EH (cell line): ENCODE measurements at places on chromosomes 2 and 18.

- DNase-seq: no peak
These were observed 1.9 kb upstream of the NT5DC4 start for GRCh38 chr2:112718863-112719370.

DNA sequence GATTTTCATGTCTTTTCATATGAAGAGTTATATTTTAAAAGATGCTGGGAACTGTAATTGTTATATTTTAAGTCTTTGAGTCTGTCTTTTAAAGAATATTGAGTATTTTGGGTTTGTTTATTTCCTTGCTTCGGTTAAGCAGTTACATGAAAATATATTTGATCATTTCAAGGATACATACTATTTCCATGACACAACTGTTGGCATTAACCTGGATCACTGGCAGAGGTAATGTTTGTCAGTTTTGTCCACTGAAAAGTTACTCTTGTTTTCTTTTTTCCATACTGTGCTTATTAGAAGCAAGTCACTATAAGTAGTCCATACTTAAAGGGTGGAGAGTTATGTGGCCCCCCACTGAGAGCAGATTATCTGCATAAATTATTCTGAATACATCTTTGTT is 1142.0 kb upstream of the TMEFF2 start:
- no peak for DNase-seq

DNA sequence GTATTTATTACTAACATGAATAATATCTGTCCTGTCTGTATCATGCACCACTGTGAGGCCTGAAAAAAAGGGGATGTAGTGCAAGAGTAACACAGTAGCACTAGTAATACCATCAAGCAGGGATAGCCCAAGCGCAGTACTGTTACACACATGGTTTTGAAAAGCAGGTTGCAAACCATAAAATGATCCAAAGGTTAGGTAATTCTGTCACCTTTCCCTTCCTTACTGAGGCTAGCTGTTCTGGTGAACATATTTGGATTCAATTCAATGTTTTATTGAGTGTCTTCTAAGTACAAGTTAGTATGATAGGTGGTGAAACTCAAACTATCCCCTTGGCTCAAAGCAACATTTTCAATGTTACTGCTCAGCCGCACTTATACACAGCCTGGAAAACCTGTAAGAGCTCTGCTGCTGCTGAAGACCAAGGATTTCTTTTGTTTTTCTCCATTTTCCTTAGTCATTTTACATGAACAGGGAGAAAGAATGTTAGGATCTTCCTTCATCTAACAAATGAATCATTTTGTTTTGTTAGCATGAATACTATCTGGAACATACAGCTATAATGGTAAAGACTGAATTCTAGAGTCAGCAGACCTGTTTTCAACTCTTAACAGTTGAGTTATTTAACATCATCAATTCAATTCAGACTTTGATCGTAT is 102.5 kb upstream of the ITPRID2 start:
- peak; percentile 56 for DNase-seq

GRCh38 chr2:136000502-136000901 is 15.1 kb upstream of the DARS1 start:
- no peak for DNase-seq

DNA sequence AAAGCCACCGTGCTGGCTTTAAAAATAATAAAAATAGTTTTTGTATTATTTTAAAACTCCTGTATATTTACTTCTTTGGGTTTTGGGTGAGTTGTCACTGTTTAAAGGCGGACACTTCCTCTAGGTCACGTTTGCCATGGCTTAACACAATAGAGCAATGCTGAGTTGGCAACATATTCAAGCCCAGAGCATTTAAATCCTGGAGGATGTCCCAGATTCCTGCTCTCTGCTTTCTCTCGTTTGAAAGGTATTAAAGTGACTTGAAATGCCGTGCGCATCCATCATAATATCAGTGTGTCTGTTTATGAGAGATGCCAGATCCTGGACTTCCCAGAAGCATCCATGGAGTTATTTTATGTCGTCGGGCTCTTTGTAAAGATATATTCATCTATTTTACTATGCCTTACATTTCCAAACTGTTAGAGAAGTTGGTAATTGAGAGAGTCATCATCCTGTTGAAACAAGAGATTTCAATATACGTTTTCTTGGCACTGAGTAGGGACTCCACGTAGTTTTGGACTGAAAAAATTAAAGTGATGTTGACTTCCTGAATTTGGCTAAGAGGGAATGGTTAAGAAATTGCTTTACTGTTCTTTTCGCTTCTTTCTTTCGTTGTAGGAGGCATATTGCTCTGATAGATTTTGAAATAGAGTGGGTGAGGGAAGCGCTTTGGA is 150.6 kb downstream of the ZNF236 start:
- no peak for DNase-seq

- DNase-seq: no peak
These were observed 4.8 kb downstream of the LIPT1 start for GRCh38 chr2:99159594-99159993.

DNA sequence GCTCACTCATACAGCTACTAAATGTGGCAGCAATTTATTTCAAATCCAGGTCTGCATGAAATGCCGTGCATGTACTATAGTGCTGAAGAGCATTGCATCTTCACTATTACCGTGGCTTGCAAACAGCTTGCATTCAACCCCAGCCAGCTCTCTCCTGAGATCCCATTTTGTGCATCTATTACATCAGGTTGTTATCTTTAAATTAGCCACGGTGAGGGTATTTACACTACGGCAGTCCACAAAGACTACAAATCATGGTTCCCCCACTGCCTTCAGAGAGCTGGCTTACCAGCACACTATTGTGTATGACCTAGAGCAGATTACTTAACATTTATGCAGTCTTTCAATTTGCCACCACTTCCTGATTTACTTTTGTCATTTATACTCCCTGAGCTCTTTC is 621.3 kb upstream of the LRATD1 start:
- no peak for DNase-seq

DNA sequence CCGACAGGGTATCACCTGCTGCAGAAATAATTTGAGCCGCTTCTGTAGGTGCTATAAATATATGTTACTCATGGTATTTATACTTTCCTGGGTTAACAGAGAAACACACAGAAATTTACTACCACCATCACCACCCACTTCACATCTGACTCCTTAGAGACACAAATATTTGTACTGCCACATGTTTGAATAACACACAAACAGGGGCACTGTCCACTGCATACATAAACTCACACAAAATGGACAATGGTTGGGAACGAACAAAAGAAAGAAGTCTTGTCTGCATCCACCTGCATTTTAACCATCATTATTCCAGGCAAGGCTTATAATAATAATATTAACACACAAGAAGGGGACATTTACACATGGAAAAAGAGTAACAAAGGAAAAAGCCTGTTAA is 24.0 kb downstream of the IMMT start:
- no peak for DNase-seq

GRCh38 chr18:48422947-48423378 is 13.8 kb upstream of the ZBTB7C start:
- no peak for DNase-seq

DNA sequence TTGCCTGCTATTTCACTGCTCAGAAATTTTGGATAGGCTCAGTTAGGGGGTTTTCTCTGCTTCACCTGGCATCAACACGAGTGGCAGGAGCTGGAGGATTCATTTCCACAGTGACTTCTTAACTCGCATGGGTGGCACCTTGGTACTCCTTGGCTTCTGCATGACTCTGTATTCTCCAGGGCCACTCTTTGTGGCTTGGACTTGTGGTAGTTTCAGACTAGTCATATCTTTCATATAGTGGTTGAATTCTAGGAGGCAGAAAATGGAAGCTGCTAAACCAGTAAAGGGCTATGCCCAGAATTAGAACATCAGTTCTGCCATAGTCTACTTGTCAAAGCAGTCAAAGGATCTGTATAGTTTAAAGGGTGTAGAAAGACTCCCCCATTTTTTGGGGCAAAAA is 6.8 kb downstream of the MAIP1 start:
- no peak for DNase-seq

DNA sequence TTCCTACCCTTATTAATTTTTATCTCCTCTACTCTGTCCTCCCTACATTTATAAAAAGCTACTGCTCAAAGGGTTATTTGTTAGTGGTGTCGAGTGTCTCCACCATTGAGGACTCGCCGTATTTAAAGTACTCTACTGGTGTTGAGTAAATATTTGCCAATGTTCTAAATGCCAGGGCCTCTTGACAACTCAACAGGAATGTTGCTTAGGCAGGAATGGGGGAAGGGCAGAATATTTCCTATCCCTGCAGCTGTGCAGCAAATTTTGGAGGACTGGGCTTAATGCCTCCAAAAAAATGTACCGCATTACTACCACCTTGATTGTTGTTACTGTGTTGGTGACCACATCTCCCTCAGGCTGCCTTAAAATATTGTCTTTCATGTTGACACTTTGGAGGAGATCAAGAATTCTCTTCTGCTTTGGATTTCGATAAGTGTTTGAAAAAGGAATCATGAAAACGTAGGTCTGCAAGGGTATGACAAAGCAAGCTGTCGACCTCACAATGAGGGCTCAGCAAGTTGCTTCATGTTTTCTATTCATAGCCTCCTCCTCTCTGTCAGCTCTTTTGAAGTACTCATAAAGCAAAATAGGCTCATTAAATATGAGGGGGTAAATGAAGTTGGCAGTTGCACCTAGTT is 84.3 kb downstream of the EFEMP1 start:
- DNase-seq: peak; percentile 60

- DNase-seq: peak; percentile 25
These were observed 470.1 kb downstream of the DLGAP1 start for GRCh38 chr18:3985020-3985419.

GRCh38 chr2:170396799-170397459 is 219.0 kb downstream of the MYO3B start:
- peak; percentile 8 for DNase-seq

GRCh38 chr2:44946372-44947027 is 5.0 kb downstream of the SIX3 start:
- no peak for DNase-seq

DNA sequence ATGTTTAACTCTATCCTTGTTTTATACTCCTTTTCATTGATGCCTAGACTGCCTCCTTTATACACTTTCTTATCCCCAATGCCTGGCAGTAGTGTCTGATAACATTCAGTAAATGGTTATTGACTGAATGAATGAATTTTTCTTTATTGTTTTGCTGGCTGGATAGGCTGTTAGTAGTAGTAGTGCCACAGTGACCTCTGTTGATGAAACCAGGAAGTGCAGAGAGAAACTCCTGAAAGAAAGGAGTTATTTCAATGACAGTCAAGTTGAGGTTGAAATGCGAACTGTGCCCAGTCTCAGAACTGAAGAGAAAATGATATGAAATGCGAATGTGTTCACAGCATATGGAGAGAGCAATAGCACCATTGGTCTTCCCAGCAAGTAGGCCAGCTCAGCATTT is 26.8 kb upstream of the SLC9A2 start:
- DNase-seq: peak; percentile 3

GRCh38 chr2:238239543-238239862 is 335 bp downstream of the HES6 start:
- no peak for DNase-seq

DNA sequence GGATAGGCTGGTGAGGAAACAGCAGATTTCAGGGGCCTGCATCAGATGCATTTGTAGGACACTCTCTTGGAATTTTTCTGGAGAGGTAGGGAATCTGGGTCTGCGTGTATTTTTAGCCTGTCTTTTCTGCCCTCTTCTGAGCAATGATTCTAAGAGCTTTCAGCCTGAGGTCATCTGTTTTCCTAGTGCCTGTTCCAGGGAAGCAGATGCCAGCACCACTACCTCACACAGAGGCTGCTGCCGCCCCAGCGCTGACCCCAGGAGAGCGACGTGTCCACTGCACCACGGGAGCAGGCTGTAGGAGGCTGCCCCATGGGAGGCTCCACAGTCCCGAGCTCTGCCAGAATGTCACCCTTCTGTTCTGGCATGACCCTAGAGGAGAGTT is 316.5 kb downstream of the CYP26B1 start:
- peak; percentile 99 for DNase-seq

- no peak for DNase-seq
These were observed 206.3 kb downstream of the AFF3 start for GRCh38 chr2:99936065-99936464.

- no peak for DNase-seq
These were observed 61.1 kb upstream of the NFATC1 start for GRCh38 chr18:79334496-79335233.

DNA sequence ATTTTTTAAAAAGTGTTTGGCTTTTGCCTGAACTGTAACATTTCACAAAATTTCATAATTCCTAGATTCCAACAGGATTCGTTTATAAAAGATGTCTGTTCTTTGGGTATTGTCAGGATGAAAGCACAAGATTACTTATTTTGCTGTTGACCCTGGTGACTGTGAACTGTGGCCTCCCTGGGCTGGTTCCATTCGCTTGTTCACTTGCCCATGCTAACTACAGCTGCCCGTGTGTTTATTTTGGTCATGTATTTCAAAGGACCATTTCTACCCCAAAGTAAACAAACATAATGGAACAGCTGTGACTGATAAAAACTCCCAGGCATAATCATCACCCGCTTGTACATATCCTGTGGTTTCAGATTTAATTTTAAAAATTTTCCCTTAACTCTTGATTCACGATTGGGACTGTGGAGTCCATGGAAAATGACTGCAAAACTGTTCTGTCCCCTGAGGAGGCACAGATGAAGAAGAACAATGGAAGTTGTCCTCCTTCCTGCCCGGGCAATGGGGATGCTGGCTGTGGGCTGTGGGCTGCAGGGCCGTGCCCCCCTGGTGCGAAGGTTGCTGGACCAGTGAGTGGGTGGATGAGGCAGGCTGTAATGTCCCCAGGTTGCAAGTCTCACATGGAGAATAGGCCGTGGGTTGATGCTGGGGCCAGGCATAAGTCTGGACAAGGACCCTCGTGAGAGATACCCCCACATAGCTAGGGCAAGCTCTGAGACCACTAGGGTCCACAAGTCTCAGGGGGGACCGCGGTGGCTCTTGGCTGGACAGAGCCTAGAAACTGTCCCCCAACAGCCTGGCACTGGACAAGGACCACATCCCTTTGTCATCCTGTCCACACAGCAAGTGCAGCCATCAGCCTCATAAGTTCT is 28.9 kb upstream of the HDAC4 start:
- peak; percentile 17 for DNase-seq

- no peak for DNase-seq
These were observed 155.4 kb upstream of the ZEB2 start for GRCh38 chr2:144675331-144675730.

GRCh38 chr2:37794717-37795116 is 123.3 kb upstream of the CDC42EP3 start:
- peak; percentile 71 for DNase-seq

DNA sequence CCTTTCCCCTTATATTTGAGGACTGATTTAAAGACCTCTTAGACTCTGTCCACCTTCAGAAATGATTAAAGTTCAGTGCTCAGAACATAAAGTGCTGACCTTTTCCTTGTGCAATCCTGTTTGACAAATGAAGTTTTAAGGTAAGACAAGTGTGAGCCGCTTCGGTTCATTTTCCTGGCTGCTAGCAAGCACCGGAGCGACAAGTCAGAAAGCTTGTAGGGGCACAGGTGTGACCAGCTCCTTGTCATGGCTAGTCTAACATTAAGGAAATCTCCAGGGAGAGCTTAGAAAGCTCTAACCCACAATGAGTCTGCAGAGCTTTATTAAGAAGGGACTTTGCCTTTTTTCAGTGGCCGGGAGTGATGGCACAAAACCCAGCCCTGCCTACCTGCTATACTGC is 2.3 kb upstream of the NCKAP5 start:
- no peak for DNase-seq

- DNase-seq: peak; percentile 67
These were observed 278.5 kb downstream of the AFF3 start for GRCh38 chr2:99863903-99864270.
